Panc1 (cell line): ENCODE measurements at places on chromosomes 5 and 9.

- no peak for DNase-seq
These were observed 344.0 kb downstream of the PTPRD start for GRCh38 chr9:10268531-10269485.

- DNase-seq, result no peak
These were observed 4.0 kb upstream of the CMYA5 start for GRCh38 chr5:79685627-79686026.

DNA sequence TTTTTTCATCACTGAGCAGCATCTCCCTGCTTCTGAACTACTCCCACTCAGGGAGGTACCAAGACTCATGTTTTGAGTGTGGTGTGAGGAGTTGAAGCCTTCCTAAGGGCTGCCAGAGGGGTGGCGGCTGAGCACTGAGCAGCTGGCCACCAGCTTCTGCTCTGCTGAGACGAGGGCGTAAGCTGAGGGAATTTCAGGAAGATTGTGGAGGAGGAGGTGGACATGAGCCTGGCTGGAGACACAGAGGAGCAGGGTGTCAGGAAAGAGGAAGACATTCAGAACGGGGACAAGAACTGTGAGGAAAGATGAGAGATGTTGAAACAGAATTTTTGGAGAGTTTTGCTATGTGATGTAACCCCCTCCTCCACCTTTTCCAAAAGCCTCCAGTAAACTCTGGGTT, 7.8 kb downstream of the LCP2 start:
- no peak for DNase-seq

DNA sequence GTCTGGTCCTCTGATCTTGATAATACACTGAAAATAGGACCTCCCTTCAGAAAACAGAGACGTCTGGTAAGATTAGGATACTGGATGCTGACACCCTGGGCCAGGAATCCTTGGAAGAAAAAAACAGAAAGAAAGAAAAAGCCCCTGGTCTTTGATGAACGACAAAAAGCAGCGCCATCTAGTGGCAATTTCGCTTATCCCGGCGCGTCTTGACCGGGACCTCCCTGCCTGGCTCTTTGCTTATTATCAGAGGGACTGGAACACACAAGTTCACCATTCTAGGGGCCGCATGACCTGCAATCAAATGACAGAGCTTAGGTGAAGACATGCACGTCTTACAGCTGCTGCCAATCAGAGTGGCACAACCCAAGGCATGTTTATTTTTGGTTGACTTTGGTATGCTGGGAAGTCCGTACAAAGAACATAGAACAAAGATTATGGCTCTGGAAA, 114.9 kb upstream of the NFIB start:
- DNase-seq, result peak; percentile 8

DNA sequence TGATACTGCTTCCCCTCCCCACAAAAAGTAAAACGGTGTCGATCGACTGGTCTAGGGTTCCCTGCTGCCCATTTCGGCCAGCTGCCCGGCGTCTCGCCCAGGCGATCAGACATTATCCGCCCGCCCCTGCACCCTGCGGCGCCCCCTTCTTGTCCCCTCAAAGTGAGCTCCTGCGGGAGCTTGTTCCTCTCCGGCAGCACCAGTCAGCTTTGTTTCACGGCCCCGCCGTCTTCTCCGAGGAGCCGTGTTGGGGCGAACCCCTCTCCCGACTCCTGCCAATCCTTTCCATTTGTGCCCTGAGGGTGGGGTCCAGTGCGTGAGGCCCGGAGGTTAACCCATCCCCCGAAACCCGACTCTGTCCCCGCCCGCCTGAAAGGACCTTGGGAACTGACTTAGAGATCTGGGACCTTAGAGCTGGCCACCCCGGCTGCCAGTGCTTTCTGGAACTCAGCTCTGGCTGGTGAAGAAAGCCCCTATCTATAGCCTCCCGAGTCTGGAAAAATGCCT, 518 bp downstream of the UBE2B start:
- no peak for DNase-seq

- DNase-seq, result no peak
These were observed 59.5 kb upstream of the FOXI1 start for GRCh38 chr5:170046241-170046640.

- DNase-seq, result no peak
These were observed 43.0 kb downstream of the NUDT12 start for GRCh38 chr5:103519550-103519949.

DNA sequence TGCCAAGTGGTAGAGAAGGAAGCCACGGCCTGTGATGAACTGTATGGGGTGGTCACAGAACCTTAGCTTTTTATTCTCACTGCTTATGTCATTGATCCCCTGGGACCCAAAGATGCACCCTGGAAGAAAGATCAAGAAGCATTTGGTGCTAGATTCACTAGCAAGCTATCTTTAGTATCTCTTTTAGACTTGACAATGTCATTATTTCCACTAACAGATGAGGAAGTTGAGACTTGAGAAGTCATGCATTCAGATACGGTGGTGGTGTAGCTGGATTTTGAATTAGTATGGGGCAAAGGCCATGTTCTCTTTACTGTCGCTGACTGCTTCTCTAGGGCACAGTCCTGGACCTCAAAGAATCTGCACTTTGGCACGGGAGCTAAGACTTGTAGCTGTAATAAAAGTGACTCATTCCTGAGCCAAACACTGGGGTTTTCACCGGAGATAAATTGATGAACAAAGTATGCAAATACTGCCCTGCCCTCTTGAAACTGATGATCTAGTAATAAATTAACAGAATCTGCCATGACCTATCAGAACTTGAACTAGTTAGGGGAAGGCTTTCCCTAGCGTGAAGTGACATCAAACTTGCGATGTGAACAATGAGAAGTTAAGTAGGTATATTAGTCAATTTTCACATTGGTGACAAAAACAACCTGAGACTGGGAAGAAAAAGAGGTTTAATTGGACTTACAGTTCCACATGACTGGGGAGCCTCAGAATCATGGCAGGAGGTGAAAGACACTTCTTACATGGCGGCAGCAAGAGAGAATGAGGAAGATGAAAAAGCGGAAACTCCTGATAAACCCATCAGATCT, 5.4 kb downstream of the GDA start:
- DNase-seq, result no peak
